ENCODE measurements at places on chromosomes 5 and 9.

- no peak for DNase-seq
Measured at GRCh38 chr9:74921737-74922136, 31.0 kb downstream of the C9orf40 start.

GRCh38 chr5:1097381-1097987, 14.4 kb downstream of the SLC12A7 start:
- DNase-seq, result no peak

DNA sequence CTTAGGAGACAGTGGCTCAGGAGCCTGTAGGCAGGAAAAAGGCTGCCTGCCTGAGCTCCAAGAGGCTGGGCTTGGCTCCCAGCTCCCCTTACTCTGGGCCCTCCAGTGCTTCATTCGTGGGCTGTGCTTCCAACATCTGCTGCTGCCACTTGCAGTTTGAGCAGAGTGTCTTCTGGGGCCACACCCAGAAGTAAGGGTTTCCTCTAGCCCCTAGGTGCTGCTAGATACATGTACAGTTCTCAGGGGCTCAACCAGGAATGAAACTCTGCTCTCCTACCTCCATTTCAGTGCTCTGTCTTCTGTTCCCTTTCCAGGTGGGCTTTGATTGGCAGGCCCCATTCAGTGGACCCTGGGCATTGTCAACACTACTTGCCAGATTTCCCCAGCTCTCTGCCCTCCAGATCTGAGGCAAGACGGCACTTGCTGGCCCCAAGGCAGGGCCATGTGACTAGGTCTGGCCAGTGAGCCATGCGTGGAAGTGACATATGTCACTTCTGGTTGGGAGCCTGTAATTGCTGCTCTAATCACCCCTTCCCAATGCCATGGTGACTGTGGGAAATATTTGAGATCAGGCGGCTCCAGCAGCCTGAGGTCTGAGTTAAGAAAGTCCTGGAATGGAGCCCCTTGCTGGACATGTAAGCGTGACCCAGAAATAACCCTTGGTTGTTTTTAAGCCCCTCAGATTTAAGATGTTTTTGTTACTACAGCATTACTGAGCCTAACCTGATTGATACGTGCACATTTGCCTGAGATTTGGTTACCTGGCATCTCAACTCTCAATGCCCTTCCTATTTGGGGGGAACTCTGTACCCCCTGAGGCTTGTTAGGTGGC, 9.4 kb upstream of the BOD1 start:
- no peak for DNase-seq

- no peak for DNase-seq
Measured at GRCh38 chr9:131001990-131002389, 7.0 kb upstream of the LAMC3 start.

DNA sequence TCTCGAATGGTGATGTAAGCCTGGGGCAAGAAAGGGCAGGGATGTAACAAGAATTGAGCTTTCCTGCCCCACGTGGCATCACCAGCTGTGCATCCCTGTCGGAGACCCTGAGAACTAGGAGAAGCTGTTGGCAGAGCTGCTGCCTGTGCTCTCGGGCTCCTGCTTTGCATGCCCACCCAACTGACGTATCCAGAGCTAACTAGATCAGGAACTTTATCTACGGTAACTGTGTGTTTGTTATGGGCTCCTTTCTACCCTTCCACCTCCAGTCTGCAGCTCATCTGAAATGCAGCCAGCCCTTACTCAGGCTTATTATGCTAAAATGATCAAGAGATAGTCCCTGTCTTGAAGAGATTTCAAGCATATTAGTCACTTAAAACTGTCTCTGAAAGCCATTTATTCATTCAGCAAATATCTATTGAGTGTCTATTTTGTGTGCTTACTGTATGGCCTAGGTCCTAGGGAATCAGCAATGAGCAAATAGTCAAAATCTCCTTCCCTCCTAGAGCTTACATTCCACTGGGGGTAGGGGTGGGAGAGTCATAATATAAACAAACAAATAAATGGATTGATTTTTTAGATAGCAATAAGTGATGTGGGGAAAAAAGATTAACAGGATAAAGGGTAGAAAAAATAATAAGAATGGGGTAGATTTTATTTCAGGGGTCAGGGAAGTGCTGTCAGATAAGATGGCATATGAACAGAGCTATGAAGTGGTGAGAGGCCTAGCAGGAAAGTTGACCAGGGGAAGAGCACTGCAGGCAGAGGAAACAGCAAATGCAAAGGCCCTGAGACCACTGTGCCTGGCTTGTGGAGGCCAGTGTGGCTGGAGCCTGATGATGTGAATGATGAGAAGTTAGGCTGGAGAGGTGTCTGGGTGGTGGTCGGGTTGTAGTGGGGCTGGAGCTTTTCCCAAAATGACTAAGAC, 118.2 kb downstream of the GALNT10 start:
- no peak for DNase-seq

DNA sequence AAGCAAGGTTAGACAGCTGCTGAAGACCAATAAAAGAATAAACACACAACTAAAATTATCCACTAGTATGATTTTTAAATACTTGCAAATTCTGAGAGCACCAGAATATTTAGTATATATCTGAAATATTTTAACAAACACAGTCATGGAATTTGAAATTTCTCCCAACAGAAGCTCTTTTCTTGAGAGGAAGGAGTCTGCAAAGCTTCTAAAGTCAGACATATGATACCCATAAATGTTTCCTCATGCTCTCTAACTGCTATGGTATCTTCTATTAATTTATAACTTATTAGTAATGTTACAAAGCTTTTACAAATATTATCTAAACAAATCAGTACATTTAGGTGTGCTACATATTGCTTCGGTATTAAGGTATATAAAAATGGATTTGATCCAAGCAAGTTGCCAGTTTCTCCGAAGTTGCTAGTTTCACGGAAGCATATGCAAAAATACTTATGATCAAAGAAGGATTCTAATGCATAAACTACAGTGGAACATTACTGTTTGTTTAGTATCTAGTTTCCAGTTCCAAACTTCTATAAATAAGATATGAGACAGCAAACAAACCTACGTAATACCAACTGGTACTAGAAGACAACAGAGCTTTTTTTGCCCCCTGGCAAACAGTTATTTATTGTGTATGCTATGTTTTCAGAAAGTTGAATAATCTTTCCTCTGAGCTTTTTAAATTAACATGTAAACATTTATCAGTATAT, 22.0 kb downstream of the FNIP1 start:
- DNase-seq, result no peak

DNA sequence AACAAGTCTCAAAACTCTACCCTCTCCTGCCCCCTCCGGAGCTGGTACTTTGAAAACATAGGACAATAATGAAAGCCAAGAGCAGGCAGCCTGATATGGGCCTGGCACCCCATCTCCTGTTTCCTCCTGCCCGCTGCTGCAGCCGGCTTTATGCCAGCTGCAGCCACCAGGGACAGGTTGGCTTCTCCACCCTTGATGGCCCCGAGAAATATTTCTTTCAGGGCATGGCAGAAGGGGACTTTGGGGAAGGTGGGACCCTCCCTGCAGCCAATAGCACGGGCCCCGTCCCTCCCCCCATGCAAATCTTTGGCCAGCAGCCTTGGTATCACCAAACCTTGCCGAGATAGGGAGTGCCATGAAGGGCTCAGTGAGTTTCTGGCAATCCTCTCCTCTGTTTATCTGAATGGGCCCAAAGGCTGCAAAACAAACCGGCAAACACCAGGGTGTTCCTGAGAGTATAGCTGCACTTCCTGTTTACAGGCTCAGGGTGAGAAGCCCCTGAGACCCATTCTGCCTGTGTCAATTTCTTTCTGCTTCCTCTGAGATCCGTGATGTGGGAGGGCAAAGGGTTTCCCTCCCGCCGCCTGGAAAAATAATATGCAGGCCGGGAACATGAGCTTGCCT, 73.4 kb upstream of the BOD1 start:
- no peak for DNase-seq

DNA sequence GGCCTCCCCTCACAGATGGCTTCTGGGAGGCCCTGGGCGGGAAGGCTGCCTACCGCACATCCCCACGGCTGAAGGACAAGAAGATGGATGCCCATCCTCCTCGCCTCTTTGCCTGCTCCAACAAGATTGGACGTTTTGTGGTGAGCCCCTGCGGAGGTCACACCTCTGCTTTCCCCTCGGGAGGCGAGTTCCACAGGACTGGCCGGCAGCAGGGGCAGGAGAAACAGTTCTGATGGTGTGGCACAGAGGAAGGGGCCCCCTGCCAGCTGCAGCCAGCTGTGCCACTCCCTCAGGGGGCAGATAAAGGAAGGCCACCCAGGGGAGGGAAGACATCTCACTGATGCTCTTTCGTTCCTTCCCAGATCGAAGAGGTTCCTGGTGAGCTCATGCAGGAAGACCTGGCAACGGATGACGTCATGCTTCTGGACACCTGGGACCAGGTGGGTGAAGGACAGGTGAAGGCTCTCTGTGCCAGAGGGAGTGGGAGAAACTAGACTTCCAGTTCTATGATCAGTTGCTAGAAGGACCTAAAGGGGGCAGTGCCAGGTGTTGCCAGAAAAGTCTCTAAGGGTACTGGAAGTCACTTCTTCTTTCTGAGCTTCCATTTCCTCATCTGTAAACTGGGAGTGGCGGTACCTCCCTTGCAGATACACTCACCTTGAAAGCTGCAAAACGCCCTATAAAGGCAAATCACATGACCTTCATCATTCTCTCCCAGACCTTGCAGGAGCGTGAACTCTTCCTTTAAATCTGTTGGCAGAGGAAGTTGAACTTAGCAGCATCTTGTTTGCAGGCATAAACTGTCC, 41.0 kb downstream of the STOM start:
- no peak for DNase-seq
